ENCODE measurements at places on chromosomes 16 and 17.

DNA sequence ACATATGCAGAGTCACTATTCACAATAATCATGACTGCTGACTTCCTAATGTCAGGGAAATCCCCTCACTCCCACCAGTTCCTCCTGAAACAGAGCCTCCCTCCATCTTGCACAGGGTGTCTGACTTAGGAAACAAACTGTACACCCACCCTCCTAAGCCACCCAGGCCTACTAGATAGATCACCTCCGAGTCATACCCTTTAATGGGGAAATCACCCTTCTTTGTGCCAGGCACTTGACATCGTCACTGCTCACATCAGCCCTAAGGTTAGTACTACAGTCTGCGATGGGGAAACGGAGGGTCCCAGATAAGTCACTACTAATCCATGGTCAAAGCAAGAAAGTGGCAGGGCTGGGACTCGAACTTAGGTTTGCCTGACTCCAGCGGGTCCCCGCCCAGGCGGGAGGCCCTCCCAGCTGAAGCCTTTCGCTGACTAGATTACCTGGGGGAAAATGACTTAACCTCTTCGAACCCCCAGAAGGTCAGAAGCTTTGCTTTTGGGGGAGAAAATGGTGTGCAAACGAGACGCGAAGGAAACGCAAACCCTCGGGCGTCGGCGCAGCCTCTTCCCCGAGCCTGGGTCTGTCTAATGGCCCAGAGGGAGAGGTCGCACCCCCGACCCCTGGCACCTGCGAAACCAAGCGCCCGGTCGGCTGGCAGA lies 3.4 kb upstream of the MLLT6 start:
- peak; percentile 12 for DNase-seq

- DNase-seq, result no peak
These were observed 37.1 kb downstream of the TNFRSF13B start for GRCh38 chr17:16934836-16935235.

- DNase-seq, result no peak
These were observed at the start of gene SLC47A2 for GRCh38 chr17:19716108-19717030. SLC47A2 (minus strand) TSS chr17:19716584; CDS start chr17:19716555, 29 bp downstream.

DNA sequence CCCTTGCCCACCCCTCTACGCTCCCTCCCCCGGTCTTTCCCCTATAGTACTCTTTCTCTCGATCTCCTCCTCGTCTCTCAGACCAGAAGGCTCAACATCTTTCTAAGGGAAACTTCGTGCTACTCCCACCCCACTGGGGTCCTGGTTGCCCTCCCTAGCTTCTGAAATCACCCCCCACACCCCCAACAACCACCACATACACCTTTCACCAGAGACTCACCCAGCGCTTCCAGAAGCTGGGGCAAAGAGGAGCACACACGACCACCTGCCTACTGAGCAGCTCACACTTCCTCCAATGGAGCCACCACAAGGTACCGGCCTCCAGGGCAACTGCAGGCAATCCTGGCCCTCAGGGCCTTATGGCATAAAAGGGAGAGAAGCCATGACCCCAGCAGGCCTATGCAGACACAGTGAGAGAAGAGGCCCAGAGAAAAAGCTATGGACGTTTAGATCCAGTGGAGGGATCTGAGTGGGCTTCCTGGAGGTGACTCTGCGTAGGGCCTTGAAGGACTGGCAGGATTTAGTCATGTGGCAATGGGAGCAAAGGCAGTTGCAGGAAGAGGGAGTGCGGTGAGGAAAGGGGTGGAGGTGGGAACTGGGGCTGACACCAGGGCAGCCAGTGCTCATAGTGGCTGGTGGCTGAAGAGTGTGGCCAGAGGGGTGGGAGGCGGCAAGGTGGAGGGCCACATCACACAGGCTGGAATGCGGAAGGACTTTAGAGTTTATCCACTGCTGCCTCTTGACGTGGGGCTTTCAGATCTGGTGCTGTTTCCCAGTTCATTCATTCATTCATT lies 12.1 kb upstream of the TMEM92 start:
- DNase-seq, result no peak

DNA sequence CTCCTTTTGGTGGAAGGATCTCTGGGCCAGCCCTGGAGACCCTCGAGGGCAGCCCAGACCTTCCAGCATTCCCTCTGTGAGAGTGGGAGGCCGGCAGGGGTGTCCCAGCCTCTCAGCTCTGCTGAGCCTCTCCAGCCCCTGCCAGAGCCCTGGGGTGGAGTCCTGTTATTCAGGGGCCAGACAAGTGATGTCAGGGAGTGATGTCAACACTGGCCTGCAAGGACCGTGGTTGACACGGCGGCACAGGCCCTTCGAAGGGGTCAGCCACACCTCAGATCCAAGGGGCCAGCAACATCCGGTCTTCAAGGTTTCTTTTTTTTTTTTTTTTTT lies 231.2 kb downstream of the KATNIP start:
- DNase-seq, result no peak

DNA sequence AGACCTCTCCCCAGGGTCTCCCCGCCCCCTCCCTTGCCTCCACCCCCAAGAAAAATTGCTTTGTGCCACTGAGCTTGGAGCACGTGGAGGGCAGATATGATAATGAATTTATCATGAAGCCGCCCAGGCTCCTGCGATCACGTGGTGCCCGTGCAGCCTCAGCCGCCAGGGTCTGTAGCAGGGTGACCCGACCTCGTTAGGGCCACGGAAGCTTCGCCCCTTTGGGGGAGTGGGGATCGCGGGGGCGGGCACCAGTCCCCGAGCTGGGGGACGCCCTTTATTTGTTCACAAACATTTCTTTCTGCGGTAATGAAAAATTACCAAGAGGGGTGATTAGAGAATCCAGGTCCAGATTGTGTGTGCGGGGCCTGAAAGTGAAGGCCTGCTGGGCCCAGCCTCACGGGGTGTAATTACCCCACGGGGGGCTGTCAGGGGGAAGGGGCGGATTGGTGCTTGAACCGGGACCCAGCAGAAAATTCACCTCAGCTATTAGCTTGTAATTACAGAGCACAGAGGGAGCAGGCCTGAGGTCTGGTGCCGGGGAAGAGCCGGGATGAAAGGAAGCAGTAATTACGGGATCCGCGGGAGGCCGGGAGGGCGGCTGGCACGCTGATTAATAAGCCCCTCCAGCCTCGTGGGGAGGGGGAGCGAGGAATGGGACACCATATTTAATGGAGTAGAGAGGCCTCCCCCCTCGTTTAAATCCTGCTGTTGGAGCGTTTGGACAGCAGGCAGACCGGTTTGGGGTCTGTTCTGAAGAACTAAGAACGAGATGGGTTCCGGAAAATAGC lies 13.3 kb downstream of the GSE1 start:
- no peak for DNase-seq

DNA sequence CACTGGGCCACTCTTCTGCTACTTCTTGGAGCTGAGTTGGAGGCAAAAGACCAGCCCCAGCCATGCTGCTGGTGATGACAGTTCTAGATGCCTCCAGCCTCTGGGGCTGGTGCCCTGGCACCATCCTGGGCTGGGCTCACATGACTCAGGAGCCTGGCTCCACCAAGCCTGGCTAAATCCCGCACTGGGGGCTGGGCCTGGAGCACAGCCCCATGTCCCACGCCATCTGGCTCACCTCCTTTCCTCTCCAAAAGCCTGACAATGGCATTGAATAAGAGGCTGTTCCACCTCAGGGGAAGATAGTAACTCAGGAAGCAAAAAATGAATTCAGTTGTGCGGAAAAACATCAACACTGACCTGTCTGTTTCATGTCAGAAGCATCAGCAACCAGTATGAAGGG lies 45.1 kb upstream of the MTSS2 start:
- no peak for DNase-seq

DNA sequence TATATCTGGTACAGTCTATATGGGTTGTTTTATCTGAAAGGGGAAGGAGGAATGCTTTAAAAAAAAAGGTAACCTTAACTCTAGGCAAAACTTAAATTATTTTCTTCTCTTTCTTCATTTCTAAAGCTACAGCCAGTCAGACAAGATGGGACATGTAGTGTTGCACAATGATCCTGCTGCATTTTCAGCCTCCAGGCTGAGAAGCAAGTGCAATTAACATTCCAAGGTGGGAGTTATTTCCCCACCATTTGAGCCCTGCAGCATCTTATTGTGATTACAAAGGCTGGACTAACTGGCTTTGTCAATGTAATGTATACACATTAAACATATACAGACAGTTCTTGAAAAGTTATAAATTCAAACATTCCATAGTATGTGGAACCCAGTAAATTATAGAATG lies 22.6 kb upstream of the NF1 start:
- DNase-seq, result no peak

- DNase-seq, result no peak
These were observed 12.1 kb downstream of the LPO start for GRCh38 chr17:58250344-58251011.

DNA sequence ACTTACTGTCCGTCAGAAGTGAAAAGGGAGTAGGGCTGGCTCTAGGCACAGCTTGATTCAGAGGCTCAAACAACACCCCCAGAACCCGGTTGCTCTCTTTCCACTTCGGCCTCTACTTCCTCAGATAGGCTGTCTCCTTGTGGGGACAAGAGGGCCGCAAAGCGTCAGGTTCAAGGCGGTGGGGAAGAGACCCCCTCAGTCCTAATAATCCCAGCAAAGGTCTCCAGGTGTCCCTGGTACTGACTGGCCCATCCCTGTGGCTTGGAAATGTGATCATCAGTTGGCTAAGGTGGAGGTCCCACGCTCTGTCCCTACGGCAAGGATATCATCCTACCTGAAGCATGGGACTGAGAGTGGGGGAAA lies 26.0 kb downstream of the NGFR start:
- no peak for DNase-seq

GRCh38 chr16:20673882-20674683 lies 23.4 kb downstream of the ACSM1 start:
- DNase-seq, result no peak

All from kidney capillary endothelial cell (primary cell).